ENCODE measurements at places on chromosomes 7 and 10. TPM values are rescaled to one million over a fixed set of nuclear protein-coding genes. Genes with fewer than 3 reads are reported as not detected.

FOXK1 gene
- 29.6 TPM for total RNA-seq

RPA3 gene
- 53.3 TPM for total RNA-seq

NAT16 gene
- not detected for total RNA-seq

AGMO gene
- total RNA-seq: 0.47 TPM

CAMK1D gene
- total RNA-seq: 29.7 TPM

STEAP1B gene
- total RNA-seq: 0.21 TPM

All from colonic mucosa (tissue), 4 donors.